Kasumi-1 (cell line): ENCODE measurements at places on chromosomes 2 and 18.
A peak's percentile ranks its signal among the peaks of the same experiment; 100 is the strongest.

- no peak for DNase-seq
These were observed 2.2 kb downstream of the SERPINE2 start for GRCh38 chr2:224036731-224037361.

GRCh38 chr2:82316586-82316985 is 2012.0 kb upstream of the LRRTM1 start:
- DNase-seq, result no peak

- no peak for DNase-seq
These were observed 21.2 kb downstream of the GPC1 start for GRCh38 chr2:240456447-240457222.

GRCh38 chr18:47557160-47557559 is 305.7 kb upstream of the SKOR2 start:
- DNase-seq, result no peak

DNA sequence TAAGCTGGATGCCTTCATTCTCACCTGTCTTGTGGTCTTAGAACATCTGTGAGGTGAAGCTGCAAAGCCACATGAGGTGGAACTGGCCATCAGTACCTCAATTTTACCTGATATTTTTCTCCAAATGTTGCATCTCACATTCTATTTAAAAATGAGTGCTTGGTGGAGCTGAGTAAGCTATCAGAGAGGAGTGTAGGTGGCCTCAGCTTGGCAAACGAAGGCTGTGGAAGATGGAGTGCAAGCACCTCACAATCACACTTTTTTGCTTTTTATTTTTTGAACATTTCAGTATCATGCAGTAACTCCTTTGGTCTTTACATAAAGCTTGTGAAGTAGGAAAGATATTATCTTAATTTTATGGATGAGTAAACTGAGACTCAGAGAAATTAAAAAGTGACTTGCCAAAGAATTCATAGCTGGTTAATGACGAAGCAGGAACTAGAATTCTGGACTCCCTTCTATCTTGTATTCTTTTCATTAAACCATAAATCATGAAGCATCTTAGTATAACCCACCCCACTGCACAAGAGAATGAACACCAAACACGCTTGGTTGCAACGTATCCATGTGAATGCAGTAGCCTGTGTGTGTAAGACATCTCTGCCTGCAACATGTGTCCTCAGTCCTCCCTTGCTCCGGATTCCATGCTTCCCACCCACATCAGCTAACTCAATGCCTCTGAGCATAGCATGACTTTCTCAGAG is 27.2 kb downstream of the C2orf49 start:
- DNase-seq, result no peak

DNA sequence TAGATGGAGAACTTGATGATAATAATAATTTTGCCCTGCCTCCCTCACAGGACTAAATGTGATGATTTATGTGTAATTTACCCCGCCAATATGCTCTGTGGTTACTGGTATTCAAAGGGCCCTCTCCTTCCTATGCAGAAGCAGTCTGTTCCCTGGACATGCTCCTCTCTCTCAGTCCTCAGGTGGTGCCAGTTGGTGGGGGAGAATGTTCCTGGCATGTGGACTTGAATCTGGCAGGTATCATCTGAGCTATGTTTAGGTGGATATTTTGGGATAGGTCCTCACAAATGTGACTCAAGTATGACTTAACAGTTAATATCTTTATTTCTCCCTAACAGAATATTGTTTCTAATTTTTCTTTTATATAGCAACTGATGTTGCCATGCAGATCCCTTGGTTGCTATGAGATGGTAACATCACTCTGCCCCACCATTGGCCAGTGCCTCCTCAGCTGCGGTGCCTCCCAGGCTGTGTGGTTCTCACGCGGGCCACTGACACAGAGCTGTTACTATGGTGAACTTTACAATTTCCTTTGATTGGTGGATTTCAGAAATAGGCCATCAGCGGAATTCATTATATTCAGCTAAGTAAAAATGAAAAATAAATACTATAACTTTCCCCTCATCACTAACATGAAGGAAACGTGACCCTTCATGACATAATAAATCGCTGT is 106.7 kb upstream of the PELI1 start:
- no peak for DNase-seq

- DNase-seq, result no peak
These were observed 462.3 kb downstream of the MEIS1 start for GRCh38 chr2:66897181-66897580.

- no peak for DNase-seq
These were observed 799.6 kb upstream of the HS6ST1 start for GRCh38 chr2:129118296-129118695.

DNA sequence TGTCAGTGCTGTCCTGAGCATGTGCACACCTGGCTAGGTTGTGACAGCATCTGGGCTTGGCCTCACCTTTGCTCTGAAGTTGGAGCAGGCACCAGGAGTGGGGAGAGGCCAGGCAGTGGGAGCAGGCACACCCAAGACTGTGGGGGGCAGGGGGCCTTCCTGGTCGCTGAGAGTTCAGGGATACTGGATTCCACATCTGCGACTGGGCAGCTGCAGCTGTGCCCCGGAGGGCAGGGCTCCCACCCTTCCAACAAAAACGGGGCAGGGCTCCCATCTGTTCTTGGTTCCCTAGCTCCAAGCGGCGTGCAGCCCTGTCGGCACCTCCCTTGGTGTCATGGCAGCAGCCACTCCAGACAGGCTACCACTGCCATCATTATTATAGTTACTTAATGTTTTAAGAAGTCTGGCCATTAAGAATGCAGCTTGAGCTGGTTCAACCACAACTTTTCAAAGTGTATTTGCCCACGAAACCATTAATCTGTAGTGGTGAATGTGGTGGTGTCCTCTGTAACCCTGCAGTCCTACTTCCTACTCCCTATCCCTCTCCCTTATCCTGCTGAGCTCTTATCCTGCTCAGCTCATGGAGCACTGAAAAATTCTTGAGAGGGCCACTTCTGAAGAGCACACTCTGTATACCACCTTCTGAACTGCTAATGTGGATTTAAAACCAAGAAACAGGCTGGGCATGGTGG is 48.0 kb upstream of the RAB1A start:
- DNase-seq, result no peak

GRCh38 chr2:78118037-78118436 is 595.9 kb upstream of the LRRTM4 start:
- no peak for DNase-seq

DNA sequence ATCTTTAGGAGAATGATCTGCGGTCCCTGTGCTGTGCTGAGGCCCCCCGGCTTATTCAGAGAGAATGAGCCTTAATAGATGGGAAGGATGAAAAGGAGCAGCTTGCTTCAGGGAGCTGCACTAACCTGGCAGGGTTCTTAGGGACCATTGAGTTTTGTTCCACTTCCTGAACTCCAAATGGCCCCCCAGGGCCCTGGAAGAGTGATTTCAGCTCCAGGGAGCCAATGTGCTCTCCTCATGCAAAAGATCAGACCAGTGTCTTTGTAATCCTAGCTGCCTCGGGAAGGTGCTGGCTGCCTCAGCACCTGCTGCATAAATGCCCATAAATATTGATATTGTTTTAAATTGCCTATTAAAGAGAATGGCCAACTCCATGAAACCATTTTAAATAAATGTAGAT is 210.2 kb downstream of the NCK2 start:
- no peak for DNase-seq

- DNase-seq, result no peak
These were observed 57.2 kb downstream of the HS6ST1 start for GRCh38 chr2:128261245-128262128.

GRCh38 chr2:46151577-46151976 is 145.6 kb upstream of the EPAS1 start:
- no peak for DNase-seq

DNA sequence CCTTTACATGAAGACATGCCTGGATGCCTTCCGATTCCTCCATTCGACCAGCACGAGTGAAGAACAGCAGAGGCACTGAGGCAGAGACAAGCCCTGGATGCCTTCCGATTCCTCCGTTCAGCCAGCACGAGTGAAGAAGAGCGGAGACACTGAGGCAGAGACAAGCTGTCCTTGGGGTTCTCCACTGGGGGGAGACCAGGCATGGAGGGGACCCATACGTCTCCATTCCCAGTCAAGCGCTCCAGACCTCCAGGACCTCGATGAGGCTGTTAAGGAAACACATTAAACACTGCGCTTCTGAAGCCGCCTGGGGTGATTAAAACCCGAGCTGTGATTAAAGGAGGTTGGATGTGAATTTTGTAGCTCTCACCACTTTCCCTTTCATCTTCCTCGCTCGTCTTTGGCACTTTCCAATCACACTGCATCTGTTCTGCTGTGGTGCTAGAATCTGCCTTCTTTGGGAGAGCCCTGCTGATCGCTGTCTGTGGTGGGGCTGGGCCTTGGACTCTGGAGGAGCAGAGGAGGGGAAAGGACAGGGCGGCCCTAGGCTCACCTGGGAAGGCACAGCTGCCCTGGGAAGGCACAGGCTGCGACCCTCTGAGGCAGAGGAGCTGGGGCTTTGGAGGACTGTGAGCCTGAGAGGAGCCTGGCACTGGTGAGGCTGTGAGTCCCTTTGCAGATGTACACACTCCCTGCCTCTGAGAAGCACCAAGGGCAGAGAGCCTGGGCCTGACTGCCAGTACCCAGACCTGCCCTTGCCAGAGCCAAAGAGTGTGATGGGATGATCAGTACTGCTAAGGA is 463.1 kb upstream of the HS6ST1 start:
- DNase-seq, result no peak

DNA sequence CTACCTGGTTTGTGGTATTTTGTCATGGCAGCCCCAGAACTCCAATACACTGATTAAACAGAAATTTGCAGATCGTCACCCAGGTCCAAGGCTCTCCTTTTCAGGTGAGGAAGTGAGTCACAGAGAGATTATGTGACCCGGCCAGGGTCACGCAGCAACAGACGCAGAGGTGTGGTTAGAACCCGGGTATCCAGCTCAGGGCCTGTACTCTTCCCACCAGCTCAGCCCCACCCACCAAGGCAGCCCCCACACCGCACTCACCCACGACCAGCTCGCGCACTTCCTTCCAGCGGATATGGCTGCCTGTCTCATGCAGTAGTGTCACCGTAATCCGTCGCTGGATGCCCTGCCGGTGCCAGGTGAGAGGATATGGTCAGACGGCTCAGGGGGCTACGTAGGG is 48.1 kb downstream of the AQP12A start:
- no peak for DNase-seq

- no peak for DNase-seq
These were observed 260.3 kb downstream of the AFF3 start for GRCh38 chr2:99881901-99882591.

GRCh38 chr18:28267276-28267675 is 90.3 kb upstream of the CDH2 start:
- DNase-seq, result no peak

DNA sequence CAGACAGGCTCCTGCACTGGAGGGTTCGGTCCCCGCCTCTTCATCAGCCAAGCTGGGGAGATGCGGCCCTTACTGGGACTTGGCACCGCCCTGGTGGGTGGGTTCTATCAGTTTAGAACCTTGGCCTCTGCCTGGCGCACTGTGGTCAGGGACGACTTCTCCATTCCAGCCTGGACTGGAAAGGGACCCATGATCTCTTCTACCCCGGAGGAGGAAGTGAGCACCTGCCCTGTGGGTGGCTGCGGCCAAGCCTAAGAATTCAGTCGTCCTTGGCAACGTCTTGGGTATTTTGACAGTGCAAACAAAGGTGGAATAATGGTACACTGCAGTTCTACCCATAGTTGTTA is 106.9 kb upstream of the CD302 start:
- peak; percentile 93 for DNase-seq

GRCh38 chr2:157784823-157785175 is 91.3 kb downstream of the ACVR1 start:
- DNase-seq, result no peak
